ENCODE measurements at places on chromosomes 4 and X.

GRCh38 chr4:54446581-54446980 is 211.2 kb upstream of the KIT start:
- DNase-seq, result no peak

DNA sequence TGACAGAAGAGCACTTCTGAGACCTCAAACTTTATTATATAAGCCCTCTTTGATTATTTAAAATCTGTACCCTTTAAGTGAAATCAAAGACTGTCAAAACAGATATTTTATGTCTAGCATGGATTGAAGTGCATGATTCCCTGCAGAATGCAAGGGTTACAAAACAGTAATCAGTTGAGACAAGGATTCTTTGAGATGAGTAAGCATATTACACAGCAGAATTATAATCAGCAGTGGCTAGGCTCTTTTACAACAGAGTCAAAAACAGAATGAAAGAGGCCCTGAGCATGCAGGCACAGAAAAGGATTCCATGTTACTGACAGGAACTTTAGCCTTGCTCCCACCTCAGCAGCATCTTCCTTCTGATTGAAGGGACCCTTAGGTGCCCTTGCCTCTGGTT is 487.9 kb upstream of the GALNT7 start:
- no peak for DNase-seq

- DNase-seq, result peak; percentile 93
Observed at GRCh38 chrX:49230500-49231232, 2.5 kb downstream of the CACNA1F start.

- no peak for DNase-seq
Observed at GRCh38 chr4:139869810-139870209, 204.2 kb downstream of the MGST2 start.

All from DMS53 (cell line).